ENCODE measurements at places on chromosomes 1 and 21. TPM values are rescaled to one million over a fixed set of nuclear protein-coding genes. Genes with fewer than 3 reads are reported as not detected.

Gene TMEM54
- polyA plus RNA-seq: 3.8 TPM

Gene AMPD1
- not detected for polyA plus RNA-seq

- peak; percentile 56 for DNase-seq
- no peaks in the 10 kb centered on the region for H3K36me3 ChIP-seq
- H3K4me1 ChIP-seq: peaks cover 22% of the 10 kb centered on the region
- peak overlapping the region; percentile 99 for H3K27ac ChIP-seq
- H3K4me3 ChIP-seq: peak overlapping the region; percentile 64
Observed at GRCh38 chr1:9239622-9240401, 5.2 kb downstream of the H6PD start.

DNA sequence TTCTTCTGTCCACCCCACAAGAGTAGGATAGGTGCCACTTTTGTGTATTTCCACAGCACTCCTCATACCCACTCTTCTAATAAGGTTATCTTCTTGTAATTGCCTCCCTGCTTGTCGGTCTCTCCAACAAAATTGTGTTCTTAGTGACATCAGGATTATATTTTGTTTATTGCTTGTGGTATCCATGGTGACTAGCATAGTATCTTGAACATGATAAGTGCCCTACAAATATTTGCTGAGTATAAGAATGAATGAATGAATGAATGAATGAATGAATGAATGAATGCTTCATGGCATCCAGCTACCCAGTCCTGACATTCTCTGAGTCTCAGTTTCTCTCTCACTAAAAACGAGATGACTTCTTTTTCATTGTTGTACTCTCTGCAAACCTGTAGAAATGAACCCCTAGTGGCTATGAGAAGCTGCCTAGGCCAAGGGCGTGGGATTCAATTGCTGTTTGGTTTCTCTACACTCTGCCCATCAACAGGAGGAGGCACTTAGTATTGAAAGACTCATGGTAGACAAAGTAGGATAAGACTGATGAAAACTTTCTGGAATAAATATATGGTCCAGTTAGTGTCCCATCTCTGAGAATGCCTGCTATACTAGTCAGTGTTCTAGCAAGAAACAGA lies 121.0 kb downstream of the TMEM53 start:
- H3K4me3 ChIP-seq: no peak overlapping the region
- no peak for DNase-seq
- no peak overlapping the region for H3K27ac ChIP-seq
- peaks cover 2% of the 10 kb centered on the region for H3K27me3 ChIP-seq
- H3K36me3 ChIP-seq: no peaks in the 10 kb centered on the region

DNA sequence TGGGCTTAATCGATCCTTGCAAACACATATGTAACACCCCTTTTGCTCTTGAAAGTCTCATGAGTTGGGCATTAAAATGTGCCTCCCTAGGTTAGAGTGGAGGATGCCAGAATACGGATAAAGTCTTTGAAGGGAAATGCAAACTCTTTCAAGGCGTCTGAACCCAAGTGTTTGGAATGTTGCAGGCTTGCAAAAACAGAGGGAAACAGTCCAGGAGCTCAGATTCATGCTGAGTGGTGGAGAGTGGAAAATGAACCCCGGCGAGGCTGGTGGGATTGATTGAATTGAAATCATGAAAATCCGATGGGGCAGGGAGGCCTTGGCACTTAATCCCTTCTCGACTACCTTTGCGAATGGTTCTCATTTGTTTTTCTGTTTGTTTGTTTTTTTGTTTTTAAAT lies 175.5 kb downstream of the PGBD5 start:
- peaks cover 77% of the 10 kb centered on the region for H3K36me3 ChIP-seq
- no peaks in the 10 kb centered on the region for H3K27me3 ChIP-seq
- no peaks in the 10 kb centered on the region for H3K4me1 ChIP-seq
- DNase-seq: no peak

- H3K4me3 ChIP-seq: no peak overlapping the region
- no peaks in the 10 kb centered on the region for H3K27me3 ChIP-seq
- no peak for DNase-seq
- H3K27ac ChIP-seq: no peak overlapping the region
- H3K36me3 ChIP-seq: no peaks in the 10 kb centered on the region
Observed at GRCh38 chr1:232571523-232571922, 58.4 kb downstream of the SIPA1L2 start.

- H3K36me3 ChIP-seq: no peaks in the 10 kb centered on the region
- no peak overlapping the region for H3K27ac ChIP-seq
- no peak overlapping the region for H3K4me3 ChIP-seq
- no peaks in the 10 kb centered on the region for H3K27me3 ChIP-seq
Observed at GRCh38 chr21:24832961-24833360, 774.3 kb downstream of the MRPL39 start.

- no peaks in the 10 kb centered on the region for H3K27me3 ChIP-seq
- DNase-seq: no peak
- H3K36me3 ChIP-seq: no peaks in the 10 kb centered on the region
- H3K4me1 ChIP-seq: no peaks in the 10 kb centered on the region
- H3K27ac ChIP-seq: no peak overlapping the region
Observed at GRCh38 chr1:232020352-232020751, 393.8 kb downstream of the DISC1 start.

DNA sequence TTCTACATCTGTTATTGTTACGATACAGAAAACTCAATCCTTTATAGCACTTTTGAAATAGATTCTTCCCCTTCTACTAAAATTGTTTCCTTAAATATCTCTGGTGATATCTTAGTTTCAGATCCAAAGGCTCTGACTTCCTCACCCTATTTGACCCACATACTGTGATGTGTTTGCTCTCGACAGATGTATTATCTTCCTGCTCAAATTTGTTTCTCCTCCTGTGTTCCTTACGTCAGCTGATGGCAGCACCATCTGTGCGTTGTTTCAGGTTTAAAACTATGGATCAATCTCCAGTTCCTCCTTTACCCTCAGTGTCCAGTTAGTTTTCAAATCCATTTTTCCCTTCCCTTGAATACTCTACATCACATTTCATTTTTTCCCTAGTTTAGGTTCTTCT lies 274.4 kb downstream of the RYR2 start:
- no peak overlapping the region for H3K27ac ChIP-seq
- no peaks in the 10 kb centered on the region for H3K36me3 ChIP-seq
- H3K27me3 ChIP-seq: no peaks in the 10 kb centered on the region
- no peaks in the 10 kb centered on the region for H3K4me1 ChIP-seq
- no peak overlapping the region for H3K4me3 ChIP-seq
- DNase-seq: no peak

DNA sequence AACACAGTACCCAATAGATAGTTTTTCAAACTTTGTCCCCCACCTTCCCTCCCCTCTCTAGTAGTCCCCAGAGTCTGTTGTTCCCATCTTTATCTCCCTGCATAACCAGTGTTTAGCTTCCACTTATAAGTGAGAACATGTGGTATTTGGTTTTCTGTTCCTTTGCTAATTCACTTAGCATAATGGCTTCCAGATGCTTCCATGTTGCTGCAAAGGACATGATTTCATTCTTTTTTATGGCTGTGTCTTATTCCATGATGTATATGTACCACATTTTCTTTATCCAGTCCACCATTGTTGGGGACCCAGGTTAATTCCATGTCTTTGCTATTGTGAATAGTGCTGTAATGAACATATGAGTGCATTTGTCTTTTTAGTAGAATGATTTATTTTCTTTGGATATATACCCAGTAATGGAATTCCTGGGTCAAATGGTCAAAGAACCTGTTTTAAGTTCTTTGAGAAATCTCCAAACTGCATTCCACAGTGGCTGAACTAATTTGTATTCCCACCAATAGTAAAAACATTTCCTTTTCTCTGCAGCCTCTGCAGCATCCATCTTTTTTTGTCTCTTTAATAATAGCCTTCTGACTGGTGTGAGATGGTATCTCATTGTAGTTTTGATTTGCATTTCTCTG lies 126.0 kb downstream of the AK5 start:
- H3K36me3 ChIP-seq: no peaks in the 10 kb centered on the region
- H3K27me3 ChIP-seq: no peaks in the 10 kb centered on the region
- H3K27ac ChIP-seq: no peak overlapping the region
- DNase-seq: no peak
- no peak overlapping the region for H3K4me3 ChIP-seq

GRCh38 chr1:219398815-219399396 lies 214.0 kb downstream of the ZC3H11B start:
- H3K4me1 ChIP-seq: no peaks in the 10 kb centered on the region
- H3K27me3 ChIP-seq: no peaks in the 10 kb centered on the region
- no peak overlapping the region for H3K27ac ChIP-seq

GRCh38 chr21:39649526-39649925 lies 36.8 kb downstream of the B3GALT5 start:
- DNase-seq: no peak
- no peaks in the 10 kb centered on the region for H3K36me3 ChIP-seq
- no peak overlapping the region for H3K4me3 ChIP-seq
- no peaks in the 10 kb centered on the region for H3K4me1 ChIP-seq

DNA sequence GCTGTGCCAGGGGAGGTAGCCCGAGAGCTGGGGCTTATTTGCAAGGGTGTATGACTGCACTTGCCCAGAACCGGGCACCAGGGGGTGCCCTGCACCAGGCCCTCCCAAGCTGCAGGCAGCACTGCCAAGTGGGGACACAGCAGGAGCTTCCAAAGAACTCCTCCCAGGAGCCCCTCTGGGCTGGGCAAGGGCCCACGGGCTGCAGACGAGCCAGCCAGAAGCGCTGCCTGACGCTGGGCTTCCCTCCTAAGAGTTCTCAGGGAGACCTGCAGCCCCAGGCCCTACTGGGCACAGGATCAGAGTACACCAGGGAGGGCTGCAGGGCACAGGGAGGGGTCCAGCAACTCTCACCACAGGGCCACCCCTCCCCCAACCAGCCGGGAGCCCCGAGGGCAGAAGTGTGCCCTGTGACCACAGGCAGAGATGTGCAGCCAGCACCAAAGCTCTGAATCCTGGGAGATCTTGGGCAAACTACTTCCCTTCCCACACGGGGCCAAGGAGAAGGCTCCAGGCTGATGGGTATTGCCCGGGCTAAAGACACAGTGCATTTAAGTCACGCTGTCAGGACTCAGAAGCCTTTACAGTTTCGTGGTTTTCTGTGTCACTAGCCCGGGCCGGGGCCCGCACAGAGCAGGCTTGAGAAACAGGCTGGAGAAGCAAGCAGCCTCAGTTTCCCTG lies 63.4 kb downstream of the KCNAB2 start:
- no peak for DNase-seq
- H3K4me3 ChIP-seq: no peak overlapping the region
- H3K36me3 ChIP-seq: no peaks in the 10 kb centered on the region
- H3K27me3 ChIP-seq: no peaks in the 10 kb centered on the region

- H3K27ac ChIP-seq: peak overlapping the region; percentile 75
- DNase-seq: peak; percentile 52
- H3K4me1 ChIP-seq: peaks cover 2% of the 10 kb centered on the region
- no peaks in the 10 kb centered on the region for H3K36me3 ChIP-seq
- H3K27me3 ChIP-seq: no peaks in the 10 kb centered on the region
- H3K4me3 ChIP-seq: peak overlapping the region; percentile 36
Observed at GRCh38 chr1:65147424-65148177, 402 bp upstream of the AK4 start.

DNA sequence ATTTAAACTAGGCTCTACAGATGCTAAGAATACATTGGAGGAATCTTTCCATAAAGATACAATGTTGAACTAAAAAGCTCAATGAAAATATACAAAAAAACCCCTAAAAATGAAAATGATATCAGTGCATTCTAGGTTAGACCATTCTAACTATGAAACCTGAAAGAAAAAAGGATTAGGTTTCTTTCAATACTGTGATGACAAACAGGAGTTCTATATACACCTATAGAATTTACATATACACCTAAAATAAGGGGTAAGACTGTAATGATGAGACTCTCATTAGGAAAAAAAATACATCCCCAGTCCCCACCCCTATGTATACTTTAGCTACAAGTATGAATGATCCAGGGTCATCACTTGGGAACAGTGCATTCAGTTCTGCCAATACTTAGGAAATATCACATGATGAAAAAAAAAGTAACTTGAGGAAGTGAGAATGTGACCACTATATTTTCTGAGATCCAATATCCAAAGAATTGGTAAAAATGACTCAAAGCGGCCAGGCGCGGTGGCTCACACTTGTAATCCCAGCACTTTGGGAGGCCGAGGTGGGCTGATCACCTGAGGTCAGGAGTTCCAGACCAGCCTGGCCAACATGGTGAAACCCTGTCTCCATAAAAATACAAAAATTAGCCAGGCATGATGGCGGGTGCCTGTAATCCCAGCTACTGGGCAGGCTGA lies 26.3 kb downstream of the SELENOF start:
- H3K4me3 ChIP-seq: no peak overlapping the region
- no peak overlapping the region for H3K27ac ChIP-seq
- no peaks in the 10 kb centered on the region for H3K4me1 ChIP-seq
- no peak for DNase-seq
- no peaks in the 10 kb centered on the region for H3K36me3 ChIP-seq
- H3K27me3 ChIP-seq: no peaks in the 10 kb centered on the region

DNA sequence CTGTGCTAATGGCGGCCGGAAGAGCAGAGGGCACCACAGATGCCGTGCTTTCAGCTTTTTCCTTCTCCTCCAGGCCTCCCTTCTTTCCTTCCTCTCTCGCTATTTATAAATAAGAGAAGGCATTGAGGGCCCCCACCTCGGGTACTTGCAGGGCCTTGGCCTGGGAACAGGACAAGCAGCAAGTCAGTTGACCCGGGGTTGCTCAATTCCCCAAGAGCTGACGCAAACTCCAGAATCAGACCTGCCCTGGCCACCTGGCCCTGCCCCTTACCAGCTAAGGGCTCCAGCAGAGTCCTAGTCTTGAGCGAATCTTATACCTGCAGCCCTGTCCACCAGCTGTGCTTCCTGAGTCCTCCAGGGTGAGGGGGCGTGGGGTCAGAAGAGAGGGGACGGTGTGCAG lies 13.5 kb downstream of the TNFRSF1B start:
- no peak for DNase-seq
- no peaks in the 10 kb centered on the region for H3K27me3 ChIP-seq
- no peaks in the 10 kb centered on the region for H3K36me3 ChIP-seq
- H3K4me1 ChIP-seq: peaks cover 61% of the 10 kb centered on the region
- H3K4me3 ChIP-seq: no peak overlapping the region

DNA sequence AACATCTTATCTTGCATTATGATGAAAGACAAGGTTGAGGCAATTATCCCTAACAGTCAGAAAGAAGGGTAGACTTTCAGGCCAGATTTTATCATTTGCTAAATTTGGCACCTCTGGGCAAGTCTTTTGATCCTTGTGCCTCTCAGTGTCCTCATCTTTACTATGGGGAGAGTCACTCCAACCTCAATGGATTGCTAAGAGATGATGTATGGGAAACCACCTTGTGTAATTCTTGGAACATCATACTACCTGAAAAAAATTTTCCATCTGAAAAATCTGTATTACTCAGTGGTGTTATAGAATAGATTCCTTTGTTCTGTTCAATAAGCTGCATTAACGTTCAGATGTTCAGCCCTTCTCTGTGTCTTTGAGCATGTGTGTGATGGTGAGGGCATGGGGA lies 230.7 kb downstream of the TGFB2 start:
- H3K4me3 ChIP-seq: no peak overlapping the region
- no peaks in the 10 kb centered on the region for H3K27me3 ChIP-seq
- no peaks in the 10 kb centered on the region for H3K36me3 ChIP-seq
- no peak overlapping the region for H3K27ac ChIP-seq
- no peak for DNase-seq
